ENCODE measurements at places on chromosomes 3 and 15.
A peak's percentile ranks its signal among the peaks of the same experiment; 100 is the strongest.

DNA sequence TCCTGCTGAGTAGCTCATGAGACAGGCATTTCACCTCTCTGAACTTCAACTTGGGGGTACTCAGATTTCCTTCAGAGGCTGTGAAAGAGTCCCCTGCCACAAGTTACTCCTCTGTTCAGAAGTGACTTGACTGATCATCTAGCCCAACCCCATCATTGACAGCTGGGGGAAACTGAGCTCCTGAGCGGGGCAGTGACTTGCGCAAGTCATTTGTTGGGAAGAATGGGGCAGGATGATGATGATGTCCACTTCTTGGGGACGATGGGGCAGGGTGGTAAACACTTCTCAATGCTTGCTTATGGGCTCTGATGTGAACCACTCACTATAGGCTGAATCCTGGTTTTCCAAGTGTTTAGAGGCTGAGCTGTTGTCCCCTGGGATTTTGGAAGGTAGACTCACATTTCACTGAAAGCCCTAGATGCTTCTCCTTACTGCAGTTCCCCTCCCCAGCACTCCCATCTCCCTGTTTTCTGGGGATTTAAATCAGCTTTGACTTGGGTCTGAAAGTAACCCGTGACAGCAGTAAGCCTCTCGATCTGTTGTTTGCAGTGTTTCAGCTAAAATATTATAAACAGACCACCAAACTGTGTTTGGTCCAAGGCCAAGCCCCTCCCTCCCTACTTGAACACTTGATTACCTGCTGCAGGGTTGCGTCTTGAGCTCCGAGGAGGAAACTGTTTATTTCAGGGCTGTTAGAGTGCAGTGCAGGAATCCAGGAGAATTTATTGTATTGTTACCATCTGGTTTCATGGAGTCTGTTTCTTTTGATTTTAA, 25.1 kb downstream of the SMAD3 start:
- DNase-seq, result no peak

DNA sequence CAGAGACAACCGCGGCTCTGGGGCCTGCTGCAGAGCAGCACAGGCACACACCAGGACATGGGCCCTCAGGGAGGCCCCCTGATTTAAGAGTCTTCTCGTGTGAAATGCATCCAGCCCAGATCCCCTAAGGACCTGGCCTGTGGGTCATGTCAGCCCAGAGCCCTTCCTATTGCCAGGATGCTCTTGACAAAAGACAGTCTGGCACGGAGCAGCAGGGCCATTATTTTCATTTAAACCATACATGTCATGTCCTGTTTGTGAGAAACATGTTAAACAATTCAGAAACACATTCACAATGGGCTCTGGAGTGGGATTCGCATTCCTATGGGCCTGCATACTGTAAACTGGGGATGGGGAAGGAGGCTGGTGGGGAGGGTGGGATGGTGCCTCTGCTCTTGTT, 367.4 kb upstream of the WNT5A start:
- DNase-seq, result no peak

- DNase-seq, result no peak
Observed at GRCh38 chr3:152644478-152644877, 190.5 kb upstream of the P2RY1 start.

DNA sequence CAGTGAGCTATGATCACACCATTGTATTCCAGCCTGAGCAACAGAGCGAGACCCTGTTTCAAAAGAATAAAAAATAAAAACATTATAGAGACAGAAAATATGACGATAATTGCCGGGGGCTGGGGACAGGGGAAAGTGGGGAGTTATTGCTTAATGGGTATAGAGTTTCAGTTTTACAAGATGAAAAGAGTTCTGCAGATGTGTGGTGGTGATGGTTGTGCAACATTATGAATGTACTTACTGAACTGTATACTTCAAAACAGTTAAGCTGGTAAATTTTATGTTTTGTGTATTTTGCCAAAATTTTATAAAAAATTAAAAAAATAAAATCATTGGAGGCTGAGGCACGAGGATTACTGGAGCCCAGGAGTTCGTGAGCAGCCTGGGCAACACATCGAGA, 24.8 kb upstream of the ZNF774 start:
- DNase-seq, result no peak

DNA sequence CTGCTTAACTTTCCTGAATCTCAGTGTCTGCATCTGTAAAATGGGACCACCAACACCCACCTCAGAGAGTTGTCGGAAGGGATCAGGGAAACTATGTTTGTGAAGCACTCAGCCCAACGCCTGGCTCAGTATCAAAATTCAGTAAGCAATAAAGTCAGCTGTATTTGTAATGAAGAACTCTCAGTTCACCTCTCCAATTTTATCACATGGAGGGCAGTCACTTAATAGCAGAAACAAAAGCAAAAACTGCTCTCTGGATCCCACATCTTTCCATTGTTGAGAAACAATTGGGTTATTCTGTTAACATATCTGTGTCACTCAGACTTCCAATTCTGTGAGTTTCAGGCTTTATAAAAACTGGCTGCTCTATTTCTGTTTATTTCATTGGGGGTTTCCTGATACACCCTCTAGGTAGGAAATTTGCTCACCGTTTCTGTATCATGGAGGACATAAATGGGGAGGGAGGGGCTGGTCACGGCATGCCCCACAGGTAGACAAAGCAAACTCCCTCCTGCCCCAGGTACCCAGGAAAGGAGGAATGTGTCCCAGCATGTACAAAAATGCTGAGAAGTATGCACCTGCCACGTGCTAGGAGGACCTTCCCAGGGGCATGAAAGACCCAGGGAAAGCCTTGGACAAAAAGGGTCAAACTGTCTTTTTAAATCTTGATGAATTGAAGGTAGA, 81.4 kb upstream of the LMOD3 start:
- no peak for DNase-seq

DNA sequence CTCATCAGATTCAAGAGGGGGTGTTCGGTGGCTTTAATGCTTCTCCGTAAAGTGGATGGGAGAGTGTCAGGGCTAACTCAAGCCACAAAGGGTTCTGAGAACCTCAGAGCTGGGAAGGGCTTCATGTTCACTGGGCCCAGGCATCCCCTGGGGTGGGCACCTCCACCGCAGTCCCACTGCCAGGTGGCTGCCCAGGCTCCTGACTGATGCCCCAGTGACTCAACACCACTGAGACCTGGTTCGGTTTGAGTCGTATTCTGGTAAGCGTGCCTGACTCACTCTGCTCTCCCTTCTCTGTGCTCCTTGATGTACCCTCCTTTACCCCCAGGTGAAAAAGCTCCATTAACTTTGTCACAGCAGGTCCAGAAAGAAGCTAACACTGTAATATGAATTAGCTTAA, 304.6 kb downstream of the RPLP1 start:
- peak; percentile 58 for DNase-seq

GRCh38 chr15:58346361-58346760, 85.4 kb upstream of the LIPC start:
- DNase-seq, result no peak

- no peak for DNase-seq
Observed at GRCh38 chr15:41945731-41946130, 26.6 kb downstream of the EHD4 start.

DNA sequence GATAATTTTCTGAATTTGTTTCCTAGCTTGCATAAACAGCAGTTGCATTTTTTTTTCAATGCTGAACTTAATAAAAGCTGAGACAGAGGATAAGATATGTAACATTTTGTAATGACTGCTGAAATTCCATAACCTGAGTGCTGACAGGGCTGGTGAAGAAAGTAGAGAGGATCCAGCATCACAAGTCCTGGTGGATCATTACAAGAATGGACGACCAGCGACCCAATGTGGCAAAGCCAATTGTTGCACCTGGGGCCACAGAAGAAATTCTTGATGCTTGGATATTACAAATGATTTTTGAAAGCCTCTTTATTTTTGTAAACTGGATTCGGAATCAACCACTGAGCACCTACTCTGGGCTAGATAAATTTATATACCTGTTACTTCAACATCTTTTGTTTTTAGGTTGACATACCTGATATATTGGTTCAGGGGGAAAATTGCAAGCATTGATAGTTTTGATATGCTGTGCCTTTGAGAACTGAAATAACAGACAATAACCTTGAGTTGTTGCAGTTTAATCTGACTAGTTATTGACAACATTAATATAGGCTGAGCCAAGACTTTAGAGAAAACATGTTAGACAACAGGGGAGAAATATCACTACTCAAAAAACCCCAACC, 3.9 kb upstream of the ACTL6A start:
- peak; percentile 31 for DNase-seq

DNA sequence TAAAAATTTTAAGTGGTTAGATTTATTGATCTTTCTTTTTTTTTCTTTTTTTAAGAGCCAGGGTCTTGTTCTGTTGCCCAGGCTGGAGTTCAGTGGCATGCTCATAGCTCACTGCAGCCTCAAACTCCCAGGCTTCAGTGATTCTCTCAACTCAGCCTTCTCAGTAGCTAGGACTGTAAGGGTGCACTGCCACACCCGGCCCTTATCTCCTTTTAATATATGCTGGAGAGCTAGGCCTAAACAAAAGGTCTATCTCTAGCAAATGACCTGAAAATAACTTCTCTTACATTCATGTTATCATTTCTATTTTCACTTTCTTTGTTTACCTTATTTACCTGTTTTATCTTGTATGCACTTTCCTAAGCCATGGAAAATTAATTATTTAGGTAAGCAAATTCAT, 35.2 kb upstream of the MELTF start:
- no peak for DNase-seq

DNA sequence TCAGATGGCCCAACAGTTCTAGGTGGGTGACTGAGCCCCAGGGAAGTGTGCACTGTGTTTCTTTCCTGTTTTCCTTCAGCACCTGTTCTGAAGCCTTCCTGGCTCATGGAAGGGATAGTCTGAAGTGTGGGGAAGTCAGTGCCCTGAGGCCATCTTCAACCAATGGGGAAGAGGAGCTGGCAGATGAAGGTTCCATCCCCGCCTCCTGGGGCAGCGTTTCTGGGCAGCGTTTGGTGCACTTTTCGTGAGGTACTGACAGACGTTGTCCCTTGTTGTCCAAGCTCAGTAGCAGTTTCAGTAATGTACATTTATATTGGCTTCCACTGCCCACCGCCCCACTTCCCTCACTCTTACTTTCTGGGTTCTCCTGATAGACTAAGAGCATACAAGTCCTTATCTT, 42.6 kb upstream of the SLC25A26 start:
- DNase-seq, result no peak

DNA sequence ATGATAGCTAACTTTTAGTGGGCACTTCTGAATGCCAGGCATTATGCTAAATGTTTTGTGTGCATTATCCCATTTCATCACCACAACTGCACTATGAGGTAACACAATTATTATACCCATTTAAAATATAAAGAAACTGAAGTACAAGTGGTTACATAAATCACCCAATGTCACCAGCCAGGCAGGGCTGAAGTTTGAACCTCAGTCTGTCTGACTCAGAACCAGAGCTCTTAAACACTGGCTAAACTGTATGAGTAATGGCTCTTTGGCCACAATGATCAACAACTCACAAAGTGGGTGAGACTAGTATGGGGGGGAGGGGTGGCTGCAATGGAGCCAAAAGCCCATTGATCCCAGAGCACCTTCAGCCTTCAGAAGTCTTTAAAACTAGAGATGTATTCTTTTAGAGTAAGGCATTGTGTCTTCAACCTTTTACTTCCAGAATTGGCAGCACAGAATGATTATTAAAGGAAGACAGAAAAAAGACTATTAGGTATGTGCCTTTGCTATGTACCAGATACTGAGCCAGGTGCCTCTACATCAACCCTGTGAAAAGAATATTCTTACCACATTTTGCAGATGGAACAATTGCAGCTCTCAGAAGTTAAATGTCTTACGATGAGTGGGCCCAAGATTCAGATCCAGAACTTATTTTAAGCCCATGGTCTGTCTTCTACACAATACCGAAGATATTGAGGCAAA, 166.9 kb downstream of the UACA start:
- no peak for DNase-seq

DNA sequence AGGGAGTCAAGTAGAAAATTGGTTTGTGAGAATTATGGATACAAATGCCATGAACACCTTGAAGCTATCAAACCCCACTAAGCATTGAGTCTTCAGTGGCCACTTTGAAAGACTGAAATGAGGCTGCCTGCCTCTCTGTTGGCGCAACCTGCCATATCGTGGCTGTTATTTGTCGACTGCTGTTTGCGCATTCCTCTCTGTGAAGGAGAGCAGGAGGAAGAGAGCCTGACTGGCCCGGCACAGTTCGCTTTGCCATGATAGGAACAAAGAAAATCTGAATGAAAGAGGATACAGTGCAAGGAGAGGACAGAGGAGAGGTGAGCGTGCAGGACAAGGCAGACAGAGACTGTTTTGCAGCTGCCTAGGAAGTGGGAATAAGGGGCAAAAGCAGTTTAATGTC, 289.4 kb downstream of the RYR3 start:
- no peak for DNase-seq

- DNase-seq, result no peak
Observed at GRCh38 chr3:118207271-118207670, 827.4 kb downstream of the IGSF11 start.

DNA sequence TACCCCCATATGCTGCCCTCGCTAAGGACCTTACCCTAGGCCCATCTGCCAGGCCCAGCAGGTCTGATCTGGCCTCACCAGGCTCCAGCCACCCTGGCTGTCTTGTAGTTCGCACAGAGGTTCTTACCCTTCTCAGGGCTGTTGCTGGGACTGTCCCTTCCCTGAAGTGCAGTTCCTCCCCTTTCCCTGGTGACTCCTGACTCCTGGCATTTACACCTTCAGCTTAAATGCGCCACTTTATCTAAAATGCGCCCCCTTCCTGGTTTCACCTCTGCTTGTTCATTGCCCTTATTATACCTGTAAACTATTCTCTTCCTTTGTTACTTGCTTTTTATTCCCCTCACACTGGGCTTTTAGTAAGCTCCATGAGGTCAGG, 835 bp upstream of the TTLL3 start:
- peak; percentile 11 for DNase-seq

DNA sequence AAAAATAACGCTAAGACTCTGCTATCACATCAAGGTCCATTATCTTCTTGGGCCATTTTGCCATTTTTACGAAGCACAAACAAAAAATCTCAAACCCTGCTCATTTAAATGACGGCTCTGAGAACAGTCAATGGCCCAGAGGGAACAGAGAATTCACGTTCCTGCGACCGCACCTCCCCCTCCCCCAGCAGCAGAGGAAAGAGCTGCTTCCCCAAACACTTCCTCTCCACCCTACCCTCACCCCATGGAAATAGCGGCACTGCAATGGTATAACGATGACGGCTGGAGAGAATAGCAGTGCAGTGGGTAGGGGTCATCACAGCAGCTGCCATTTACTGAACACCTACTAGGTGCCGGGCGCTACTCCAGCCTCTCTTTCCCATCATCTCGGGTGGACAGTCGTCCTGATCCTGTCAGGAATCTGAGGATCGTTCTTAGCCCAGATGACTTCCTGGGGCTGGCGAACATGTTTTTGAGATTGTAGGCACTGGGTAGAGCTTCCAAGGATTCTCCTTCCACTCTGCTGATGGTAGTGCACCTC, 113.3 kb downstream of the IQSEC1 start:
- no peak for DNase-seq

DNA sequence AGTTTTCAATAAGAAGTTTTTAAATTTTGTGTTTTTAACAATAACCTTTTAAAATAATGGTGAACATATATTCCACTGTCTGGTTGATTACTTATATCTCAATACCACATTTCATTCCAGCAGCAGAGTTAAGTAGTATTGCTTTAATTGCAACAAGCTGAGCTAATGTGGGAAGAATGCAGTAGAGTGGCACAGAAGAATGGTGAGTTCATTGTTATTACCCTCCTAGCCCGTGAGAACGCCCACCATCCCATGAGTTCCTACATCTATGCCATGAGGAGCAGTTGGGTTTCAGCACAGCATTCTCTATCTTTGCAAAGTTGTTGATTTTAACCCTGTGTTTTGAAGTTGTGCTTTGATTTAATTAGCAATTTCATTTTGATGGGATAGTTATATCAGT, 17.8 kb upstream of the NR2E3 start:
- no peak for DNase-seq

Data from stimulated activated CD4-positive, alpha-beta T cell treated with anti-CD3 and anti-CD28 coated beads, Interleukin-2, amount 100 ng/mL, for 48 hours (primary cell).